ENCODE measurements at places on chromosomes 16 and 17. TPM values are rescaled to one million over a fixed set of nuclear protein-coding genes. Genes with fewer than 3 reads are reported as not detected.
A peak's percentile ranks its signal among the peaks of the same experiment; 100 is the strongest.

GRCh38 chr16:8948831-8949230, 14.9 kb downstream of the USP7 start:
- no peak for DNase-seq

DNA sequence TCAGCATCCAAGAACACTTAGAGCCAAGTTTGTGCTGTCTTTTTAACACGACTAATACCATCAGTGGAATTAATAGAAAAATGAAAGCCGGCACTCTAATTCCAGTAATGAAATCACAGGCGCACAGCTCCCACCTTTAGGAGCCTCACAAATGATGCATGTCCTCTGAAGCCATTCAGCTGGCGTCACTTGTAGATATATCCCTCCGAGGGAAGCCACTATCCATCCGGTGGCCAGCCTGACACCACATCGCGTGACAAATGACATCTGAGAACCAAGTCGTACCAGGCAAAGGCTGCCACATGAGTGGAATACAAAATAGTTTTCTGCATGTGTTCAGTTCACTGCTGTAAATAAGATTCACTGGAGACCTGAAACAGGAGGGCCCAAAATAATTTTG, 205.6 kb downstream of the GRIN2A start:
- DNase-seq = no peak

DNA sequence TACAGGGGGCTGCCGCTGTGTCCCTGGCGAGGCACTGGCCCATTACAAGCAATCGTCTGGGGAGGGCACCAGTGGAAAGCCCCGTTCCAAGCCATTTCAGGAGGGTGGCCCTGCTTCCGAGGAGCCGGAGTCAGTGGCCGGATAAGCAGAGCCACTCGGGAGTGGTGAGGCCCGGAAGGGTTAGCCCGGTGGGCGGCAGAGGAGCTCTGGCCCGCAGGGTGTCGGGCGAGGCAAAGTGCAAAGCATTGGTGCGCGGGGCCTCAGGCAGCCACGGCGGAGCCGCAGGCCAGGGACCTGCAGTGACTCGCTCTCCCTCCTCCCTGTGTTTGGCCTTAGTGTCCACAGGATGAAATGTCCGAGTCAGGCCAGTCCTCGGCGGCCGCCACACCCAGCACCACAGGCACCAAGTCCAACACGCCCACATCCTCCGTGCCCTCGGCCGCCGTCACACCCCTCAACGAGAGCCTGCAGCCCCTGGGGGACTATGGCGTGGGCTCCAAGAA, 24.6 kb downstream of the NME3 start:
- no peak for DNase-seq

- no peak for DNase-seq
Observed at GRCh38 chr16:20814784-20815183, 8.5 kb downstream of the REXO5 start.

GRCh38 chr17:58809564-58809936, 53.9 kb downstream of the PPM1E start:
- no peak for DNase-seq

GRCh38 chr16:87560428-87561199, 41.7 kb upstream of the JPH3 start:
- DNase-seq = peak; percentile 76

DNA sequence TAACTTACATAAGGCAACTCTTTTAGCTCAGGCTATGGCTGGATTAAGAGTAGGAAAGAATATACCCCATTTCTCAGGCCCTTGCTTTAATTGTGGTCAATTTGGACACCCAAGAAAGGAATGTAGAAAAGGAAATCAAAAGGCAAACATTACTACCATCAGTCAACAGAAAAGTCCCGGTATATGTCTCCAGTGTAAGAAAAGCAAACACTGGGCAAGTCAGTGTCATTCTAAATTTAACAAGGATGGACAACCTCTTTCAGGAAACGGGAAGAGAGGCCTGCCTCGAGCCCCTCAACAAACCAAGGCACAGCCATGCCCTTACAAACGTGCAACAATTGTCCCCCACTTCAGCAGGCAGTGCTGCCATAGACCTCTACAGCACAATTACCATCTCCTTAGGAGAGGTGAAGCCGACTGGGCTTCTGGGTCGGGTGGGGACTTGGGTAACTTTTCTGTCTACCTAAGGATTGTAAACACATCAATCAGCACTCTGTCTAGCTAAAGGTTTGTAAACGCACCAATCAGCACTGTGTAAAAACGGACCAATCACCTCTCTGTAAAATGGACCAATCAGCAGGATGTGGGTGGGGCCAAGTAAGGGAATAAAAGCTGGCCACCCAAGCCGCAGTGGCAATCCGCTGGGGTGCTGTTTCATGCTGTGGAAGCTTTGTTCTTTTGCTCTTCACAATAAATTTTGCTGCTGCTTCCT, 12.4 kb downstream of the MRPL58 start:
- DNase-seq = no peak

DNA sequence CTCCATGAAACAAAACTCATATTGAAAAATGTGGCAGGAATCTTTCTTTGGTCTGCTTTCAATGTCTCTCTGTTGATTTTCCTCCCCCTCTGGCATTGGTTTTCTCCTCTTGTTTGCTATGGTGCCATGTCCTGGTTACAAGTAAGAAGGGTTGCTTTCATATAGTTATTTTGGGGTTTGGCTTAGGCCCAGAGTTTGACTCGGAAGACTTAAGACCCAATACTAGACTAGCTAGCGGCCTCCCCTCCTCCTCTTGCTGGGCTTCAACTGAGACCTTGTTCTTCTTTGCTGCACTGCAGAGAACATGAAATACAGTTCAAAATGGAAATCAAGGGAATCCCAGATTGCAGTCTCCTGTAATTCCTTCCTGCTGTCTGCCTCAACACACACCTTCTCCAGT, 30.0 kb upstream of the CLEC18A start:
- DNase-seq = no peak

DNA sequence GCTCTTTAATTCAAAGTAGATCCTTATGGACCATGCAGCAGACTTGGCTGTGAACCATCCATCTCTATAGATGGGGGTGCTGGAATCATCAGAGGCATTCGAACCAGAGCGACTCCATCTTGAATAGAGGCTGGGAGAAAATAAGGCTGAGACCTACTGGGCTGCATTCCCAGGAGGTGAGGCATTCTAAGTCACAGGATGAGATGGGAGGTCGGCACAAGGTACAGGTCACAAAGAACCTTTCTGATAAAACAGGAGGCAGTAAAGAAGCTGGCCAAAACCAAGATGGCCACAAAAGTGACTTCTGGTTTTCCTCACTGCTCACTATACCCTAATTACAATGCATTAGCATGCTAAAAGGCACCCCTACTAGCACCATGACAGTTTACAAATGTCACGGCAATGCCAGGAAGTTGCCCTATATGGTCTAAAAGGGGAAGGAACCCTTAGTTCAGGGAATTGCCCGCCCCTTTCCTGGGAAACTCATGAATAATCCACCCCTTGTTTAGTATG, 89.2 kb upstream of the BRD7 start:
- no peak for DNase-seq

DNA sequence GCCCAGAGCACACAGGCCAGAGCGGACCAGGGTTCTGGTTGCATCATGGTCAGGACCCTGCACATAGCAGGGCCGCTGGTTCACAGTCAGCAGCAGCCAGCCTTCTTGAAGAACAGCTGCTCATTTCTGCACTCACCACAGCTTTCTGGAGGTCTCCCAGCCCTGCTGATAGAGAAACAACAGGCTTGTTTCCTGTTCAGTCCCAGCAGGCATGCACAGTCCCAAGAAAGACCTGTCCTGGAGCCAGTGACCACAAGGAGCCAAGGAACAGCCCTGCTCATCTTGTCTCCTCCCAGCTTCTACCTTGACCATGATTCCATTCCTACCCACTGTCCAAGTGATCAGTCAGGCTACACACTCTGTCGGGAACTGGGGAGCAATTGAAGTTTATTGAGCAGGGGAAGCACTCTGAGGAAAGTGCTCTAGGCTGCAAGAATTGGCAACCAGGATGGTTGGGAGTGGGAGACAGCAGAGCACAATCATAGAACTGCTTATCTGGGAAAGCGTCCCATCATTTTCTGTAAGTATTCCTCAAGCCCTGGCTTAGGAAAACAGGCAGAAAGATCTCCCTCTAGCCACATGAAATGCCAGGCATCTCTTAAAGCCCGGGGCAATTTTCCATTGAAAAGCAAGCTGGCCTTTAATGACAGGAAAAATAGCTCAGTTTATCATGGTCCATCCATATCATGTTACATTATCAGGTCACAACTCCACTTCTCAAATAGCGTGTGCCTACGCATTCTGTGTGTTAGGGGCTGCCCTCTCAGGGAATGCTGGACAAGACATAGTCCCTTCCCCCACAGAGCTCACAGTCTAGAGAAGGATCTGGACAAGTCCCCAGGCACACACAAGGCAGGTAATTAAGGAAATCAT, 155.4 kb upstream of the FOXF1 start:
- peak; percentile 47 for DNase-seq

DNA sequence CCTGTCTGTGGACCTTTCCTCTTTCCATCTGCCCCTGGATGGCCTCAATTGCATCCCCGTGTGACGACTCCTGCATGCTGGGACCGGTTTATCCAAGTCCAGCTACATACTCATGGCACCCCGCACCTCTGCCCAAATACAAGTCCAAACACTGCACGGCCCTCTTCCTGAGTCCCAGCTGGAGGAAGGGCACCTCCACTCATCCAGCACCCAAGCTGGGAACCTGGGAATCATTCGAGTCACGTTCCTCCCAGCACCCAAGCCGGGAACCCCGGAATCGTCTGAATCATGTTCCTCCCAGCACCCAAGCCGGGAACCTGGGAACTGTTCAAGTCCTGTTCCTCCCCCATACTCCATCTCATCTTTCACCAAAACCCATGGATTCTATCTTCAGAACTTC, 10.2 kb downstream of the TRARG1 start:
- no peak for DNase-seq

DNA sequence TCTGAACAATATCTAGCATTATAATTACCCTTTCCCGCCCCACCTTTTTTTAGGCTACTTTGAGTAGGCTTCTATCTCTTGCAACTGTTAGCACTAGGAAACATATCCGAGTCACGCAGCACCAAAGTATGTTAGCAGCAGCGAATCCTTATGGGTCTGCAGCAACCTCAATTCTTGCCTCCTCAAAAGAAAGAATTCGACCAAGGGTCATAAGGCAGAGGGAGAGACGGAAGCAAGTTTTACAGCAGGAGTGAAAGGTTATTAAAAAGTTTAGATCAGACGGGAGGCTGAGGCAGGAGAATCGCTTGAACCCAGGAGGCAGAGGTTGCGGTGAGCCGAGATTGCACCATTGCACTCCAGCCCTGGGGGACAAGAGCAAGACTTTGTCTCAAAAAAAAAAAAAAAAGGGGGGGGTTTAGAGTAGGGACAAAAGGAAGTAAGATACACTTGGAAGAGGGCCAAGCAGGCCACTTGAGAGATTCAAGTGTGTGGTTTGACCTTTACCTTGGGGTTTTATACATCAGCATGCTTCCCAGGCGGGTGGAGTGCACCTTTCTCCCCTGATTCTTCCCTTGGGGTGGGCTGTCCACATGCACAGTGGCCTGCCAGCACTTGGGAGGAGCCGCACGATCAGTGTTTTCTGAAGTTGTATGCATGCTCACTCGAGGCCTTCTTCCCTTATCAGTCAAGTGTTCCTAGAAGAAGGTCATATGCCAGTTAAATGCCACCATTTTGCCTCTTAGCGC, 67.7 kb downstream of the HLF start:
- no peak for DNase-seq

DNA sequence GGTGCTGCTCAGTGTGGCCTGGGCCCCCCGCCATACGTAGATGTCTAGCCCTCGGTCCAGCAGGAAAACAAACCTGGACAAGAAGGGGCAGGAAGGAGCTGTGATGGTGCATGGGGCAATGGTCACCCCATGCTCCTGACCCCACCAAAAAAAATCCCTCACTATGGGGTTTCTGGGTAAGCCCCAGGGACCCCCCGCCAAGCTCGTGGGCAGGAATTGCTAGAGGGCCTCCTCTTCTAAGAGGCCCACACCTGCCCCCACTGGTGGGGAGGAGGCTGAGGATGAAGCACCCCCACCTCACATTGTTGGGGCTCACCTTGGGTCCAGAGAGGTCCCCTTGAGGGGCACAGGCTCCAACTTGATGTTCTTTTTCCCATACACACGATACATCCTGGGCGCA, 9.7 kb downstream of the FLII start:
- DNase-seq = no peak

DNA sequence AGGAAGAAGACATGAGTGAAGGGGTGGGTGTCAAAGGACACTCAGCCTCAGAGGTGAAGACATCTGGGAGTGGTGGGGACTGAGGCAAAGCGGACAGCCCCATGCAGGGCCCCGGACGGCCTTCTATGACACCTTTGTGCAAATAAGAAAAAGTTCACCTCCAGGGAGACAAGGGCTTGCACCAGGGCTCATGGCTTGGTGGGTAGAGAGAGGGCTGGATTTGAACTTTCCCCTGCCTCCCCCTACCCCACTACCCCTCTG, 30.5 kb downstream of the LRRC75A start:
- no peak for DNase-seq

GRCh38 chr17:82980632-82981031, 98.8 kb upstream of the METRNL start:
- DNase-seq = no peak

GRCh38 chr16:4109250-4109736, 6.9 kb downstream of the ADCY9 start:
- no peak for DNase-seq

- no peak for DNase-seq
Observed at GRCh38 chr16:18829251-18829650, 27.9 kb upstream of the ARL6IP1 start.

- no peak for DNase-seq
Observed at GRCh38 chr16:1028524-1029258, 43.9 kb upstream of the SSTR5 start.

- DNase-seq = no peak
Observed at GRCh38 chr17:16040710-16041251, 41.2 kb downstream of the TTC19 start.

GRCh38 chr17:2186937-2187336, 116.6 kb downstream of the SMG6 start:
- DNase-seq = no peak

DNA sequence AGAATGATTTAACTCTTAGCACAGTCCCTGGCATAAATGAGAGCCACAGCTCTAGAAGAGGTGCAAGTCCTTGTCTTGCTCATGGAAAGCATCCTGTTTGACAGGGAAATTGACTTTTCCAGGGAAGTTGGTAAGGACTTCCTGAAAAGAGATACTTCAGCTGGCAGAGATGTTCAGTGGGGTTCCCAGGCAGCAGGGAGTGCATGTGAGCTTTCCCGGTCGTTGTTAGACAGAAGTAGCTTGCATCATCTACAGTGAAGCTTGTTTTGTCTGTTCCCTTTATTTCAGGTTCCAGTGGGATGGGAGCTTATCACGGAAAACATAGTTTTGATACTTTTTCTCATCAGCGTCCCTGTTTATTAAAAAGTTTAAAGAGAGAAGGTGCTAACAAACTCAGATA, 22.9 kb downstream of the ALDH3A2 start:
- peak; percentile 9 for DNase-seq

The TEX2 gene
- 13.7 TPM for total RNA-seq

The EFCAB5 gene
- not detected for total RNA-seq

The DNAH2 gene
- total RNA-seq = not detected

The ALDH3A1 gene
- not detected for total RNA-seq

The KRTAP2-3 gene
- total RNA-seq = not detected

The TNFRSF17 gene
- total RNA-seq = not detected

The KIF19 gene
- total RNA-seq = not detected

The NAGS gene
- total RNA-seq = 2.8 TPM

The TBC1D3B gene
- total RNA-seq = 0.66 TPM

The KIF22 gene
- 137 TPM for total RNA-seq

Data from SJSA1 (cell line).